Activated T-cell treated with anti-CD3 and anti-CD28 coated beads, Interleukin-2, amount 50 U/mL, for 4 hours (primary cell): ENCODE measurements at places on chromosomes 7 and 10. TPM values are rescaled to one million over a fixed set of nuclear protein-coding genes. Genes with fewer than 3 reads are reported as not detected.

PRLHR gene
- total RNA-seq: not detected

SLC26A5 gene
- not detected for total RNA-seq

ECD gene
- 37.9 TPM for total RNA-seq

ELN gene
- total RNA-seq: 0.15 TPM

PNLIPRP3 gene
- total RNA-seq: not detected

GNAI1 gene
- 2.0 TPM for total RNA-seq

DNA sequence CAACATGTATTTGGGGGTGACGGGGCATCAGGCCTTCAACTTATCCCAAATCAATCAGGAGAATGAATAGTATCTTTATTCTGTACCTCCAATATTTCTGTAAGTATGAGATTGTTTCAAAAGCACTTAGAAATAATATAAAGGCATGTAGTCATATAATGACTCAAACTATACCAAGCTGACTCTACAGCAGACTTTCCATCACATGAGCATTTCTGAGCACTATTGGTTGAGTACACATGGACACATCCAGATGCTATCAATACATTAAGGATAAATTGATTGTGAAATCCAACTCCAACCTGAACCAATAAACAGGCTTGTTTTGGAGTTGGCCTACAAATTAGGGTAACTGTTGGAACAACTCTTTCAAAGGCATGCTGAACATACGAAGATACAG is 229.4 kb downstream of the SFMBT2 start:
- no peak for DNase-seq

- DNase-seq: no peak
These were observed 56.1 kb downstream of the COBL start for GRCh38 chr7:51260516-51260915.

- peak; percentile 18 for DNase-seq
These were observed 13.9 kb downstream of the OSBPL3 start for GRCh38 chr7:24965831-24966708.

- no peak for DNase-seq
These were observed 31.2 kb downstream of the COL17A1 start for GRCh38 chr10:104054430-104054829.

- no peak for DNase-seq
These were observed 54.9 kb downstream of the SEMA3E start for GRCh38 chr7:83593921-83594475.

DNA sequence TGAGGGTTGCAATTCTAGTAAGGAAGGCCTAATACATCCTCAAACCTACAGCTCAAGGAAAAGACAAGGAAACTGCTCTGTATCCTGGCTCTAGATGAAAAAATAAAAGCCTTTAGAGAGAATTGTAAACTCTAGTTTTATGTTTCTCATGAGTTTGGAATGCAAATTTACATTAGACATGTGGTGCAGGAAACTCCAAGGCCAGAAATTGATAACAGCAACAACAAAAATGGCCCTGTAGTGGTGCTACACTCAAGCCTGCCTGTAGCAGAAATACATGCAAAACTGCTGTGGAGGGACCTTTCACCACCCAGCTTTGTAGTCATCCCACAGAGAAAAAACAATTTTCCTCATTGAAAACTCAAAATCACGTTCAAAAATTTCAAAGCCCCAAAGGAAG is 546.7 kb upstream of the LRRN3 start:
- no peak for DNase-seq

DNA sequence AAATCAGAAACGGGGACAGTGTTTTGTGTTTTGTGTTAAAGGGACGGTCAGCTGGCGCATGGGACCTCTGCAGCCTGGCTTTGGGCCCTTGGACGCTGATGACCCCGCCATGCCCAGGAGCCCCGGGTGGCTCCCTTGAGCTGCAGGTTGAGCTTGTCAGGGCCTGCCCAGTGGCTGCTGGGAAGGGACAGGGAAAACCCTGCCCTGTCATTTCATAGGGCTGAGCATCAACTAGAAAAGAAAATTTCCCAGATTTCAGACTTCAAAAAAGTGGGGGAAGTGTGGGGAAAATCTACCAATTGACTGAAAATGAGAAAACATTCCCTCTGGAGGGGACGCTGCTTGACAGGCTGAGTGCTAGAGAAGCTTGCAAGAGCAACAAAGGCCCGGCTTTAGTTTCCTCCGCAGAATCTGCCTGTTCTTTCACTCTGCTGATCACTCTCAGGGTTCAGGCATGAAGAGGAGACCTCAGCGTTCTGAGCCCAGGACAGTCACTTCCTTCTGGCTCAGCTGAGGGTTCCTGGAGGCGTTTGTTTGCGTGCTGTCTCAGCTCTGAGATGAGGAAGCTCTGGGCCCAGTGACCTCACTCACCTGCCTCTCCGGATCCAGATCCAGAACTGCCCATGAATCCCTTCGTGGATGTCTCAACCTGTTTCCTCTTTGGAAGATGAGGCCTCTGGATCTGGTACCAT is 18.6 kb upstream of the DNAJB6 start:
- no peak for DNase-seq

- DNase-seq: no peak
These were observed 92.8 kb upstream of the HPS1 start for GRCh38 chr10:98539578-98539977.

DNA sequence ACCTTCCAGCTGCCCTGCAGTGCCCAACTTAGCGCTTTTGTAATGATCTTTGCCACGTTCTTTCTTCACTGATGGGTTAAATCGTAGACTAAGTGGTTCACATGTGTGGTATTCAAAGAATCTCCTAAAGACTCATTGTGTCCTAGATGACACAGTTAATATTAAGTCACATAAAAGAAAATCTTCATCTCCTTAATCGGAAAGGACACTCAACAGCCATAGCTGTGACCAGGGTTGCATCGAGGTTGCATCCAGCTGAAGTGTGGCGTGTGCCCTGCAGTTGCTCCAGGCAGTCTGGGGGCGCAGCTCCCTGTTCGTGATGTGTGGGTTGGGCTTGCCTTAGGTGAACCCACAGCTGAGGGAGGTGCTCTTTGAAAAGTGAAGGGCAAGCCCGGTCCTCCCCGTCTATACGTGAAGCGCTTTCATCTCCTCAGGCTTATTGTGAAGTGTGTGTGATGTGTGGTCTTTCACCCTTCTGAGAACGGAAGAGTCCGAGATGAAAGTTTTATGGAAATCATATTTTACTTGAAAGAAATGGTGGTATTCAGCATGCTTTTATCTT is 122.7 kb downstream of the TRRAP start:
- DNase-seq: no peak

GRCh38 chr7:2159176-2159520 is 73.6 kb downstream of the MAD1L1 start:
- no peak for DNase-seq

- no peak for DNase-seq
These were observed 285.9 kb upstream of the CSTF2T start for GRCh38 chr10:51985336-51985735.

DNA sequence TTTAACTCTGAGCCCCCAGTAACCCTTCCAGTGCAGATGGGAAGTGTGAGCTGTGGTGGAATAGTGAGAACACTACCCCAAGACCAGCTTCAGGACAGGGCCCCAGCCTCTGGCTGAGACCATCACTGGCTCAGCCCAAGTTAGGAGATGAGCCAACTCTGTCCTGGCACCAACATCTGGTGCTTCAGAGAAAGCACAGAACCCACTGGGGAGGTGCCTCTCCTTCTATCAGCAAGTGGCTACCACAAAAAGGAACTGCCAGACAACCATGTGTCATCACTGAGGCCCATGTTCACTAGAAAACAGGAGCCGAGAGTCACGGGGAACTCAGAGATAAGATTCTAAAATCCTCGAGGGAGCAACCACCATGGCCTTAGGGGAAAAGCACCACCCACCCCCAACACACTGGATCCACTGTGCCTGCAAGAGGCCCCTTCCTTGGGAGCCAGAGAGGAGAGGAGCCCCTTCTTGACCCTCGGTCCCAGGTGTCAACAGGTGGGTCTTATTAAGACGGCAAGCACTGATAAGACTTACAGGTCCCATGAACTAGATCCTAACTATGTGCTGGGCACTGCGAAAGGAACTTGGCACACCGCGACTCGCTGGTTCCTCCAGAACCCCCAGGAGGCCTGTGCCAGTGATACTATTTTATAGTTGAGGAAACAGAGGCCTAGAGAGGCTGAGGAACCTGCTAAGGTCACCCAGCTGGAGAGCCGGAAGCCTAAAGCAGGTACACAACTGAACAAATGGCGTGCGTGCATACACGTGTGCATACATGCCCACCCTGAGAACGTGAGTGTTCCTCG is 102.7 kb downstream of the FAM53B start:
- DNase-seq: peak; percentile 25

DNA sequence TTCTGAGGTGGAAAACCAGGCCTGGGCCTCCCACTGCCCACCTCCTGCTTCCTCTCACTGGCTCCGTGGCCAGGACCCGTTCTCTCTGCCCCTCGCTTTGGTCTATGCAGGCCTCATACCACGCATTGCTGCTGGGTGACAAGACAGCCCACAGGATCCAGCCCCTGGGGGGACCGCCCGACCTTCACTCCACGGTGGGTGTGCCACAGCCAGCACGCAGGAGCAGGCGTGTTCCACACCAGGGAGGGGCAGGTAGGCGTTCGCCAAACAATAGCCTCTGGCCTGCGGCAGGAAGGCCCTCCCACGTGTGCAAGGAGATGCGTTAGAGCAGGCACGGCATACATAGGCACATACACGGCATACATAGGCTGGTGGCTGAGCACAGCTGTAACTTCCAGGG is 233.4 kb downstream of the WDR37 start:
- no peak for DNase-seq

GRCh38 chr10:113687037-113687436 is 7.3 kb downstream of the CASP7 start:
- no peak for DNase-seq

- DNase-seq: no peak
These were observed 8.8 kb downstream of the PARP12 start for GRCh38 chr7:140053812-140054539.

GRCh38 chr7:152975076-152975475 is 215.5 kb downstream of the ACTR3B start:
- no peak for DNase-seq

DNA sequence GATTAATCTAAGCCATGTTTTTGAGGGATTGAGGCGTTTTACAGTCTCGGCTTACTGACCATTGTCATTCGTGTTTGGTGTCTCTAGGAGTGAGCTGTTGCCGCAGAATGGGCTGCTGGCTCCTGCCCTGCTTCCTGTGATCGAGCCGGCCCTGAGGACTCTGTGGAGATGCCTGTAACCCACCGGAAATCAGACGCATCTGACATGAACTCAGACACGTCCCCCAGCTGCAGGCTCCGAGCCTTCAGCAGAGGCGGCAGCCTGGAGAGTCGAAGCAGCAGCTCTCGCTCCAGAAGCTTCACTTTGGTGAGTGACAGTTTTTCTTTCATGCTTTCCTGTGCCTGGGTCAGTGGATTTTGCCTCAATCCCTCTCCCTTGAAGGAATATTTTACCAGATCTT is 28.8 kb downstream of the PROSER2 start:
- DNase-seq: no peak

- DNase-seq: no peak
These were observed 147.4 kb upstream of the TEX47 start for GRCh38 chr7:88942815-88943501.

DNA sequence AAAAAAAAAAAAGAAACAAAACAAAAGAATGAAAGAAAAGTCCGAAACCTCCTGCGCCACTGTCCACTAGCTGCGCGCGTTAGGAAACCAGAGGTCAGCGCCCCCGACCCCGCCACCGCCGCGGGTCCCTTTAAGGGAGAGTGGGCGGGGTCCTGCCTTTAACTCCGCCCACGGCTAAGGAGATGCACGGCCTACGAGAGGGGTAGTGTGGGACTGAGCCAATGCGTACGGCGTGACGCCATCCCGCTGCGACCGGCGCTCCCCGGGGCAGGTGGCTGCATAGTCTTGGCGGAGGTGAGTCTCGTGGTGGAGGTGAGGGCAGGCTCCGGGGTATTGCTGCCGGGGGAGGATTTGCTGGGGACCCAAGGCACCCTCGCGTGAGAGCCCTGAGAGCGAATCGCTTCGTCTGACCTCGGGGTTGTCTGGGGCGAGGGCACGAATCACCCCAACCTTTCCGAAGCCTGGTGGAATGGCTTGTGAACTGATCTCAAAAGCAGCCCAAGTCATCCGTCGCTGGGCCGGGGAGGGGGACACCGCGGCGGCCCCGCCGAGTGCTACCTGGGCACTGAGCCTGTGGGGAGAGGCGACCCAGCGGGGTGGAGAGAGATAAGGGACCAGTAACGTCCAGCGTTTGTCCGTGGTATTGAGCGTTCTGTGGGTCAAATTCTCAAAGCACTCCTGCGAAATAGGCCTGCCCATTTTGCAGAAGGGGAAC is at the start of gene MRPS17:
MRPS17 (plus strand) TSS at position 241 of the 715 bp plus-strand sequence. CDS start 1,319 bp downstream, outside the sequence.
- DNase-seq: peak; percentile 91

GRCh38 chr7:17646253-17646956 is 293.9 kb downstream of the SNX13 start:
- DNase-seq: no peak

GRCh38 chr7:36682102-36682501 is 42.2 kb downstream of the AOAH start:
- no peak for DNase-seq

- DNase-seq: no peak
These were observed 4.4 kb downstream of the ZP3 start for GRCh38 chr7:76428868-76429805.

GRCh38 chr10:133273534-133274143 is 3.0 kb downstream of the ADAM8 start:
- DNase-seq: no peak

GRCh38 chr10:110815354-110816004 is 56.2 kb upstream of the PDCD4 start:
- DNase-seq: no peak

- DNase-seq: no peak
These were observed 1265.8 kb upstream of the LRRTM3 start for GRCh38 chr10:65660006-65660405.

- DNase-seq: no peak
These were observed 236.1 kb upstream of the BMPER start for GRCh38 chr7:33669251-33669670.

- DNase-seq: no peak
These were observed 41.5 kb upstream of the SEMA3C start for GRCh38 chr7:80960244-80960795.

GRCh38 chr7:122790132-122790531 is 87.4 kb upstream of the RNF148 start:
- no peak for DNase-seq

- no peak for DNase-seq
These were observed 177.4 kb downstream of the ARHGAP12 start for GRCh38 chr10:31751051-31751737.

- DNase-seq: no peak
These were observed 47.7 kb downstream of the ZNF277 start for GRCh38 chr7:112254156-112254555.

DNA sequence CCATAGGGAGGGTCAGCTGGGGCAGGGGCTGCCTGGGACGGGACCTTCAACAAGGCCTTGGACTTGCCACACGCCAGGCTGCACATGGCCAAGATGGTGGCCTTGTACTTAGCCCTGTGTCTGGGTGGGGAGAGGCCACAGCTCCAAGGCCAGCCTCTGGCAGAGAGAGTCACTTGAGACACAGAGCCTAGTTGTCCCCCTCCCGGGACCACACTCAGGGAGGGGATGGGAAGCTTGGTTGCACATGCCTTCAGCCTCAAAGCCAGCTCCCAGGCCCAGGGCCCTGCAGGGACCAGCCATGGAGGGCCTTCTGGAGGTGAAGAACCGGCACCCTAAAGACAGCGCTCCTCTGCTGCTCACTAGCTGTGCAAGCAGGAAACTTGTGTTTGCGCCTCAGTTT is 16.7 kb downstream of the MMRN2 start:
- DNase-seq: no peak
